ENCODE measurements at places on chromosomes 13 and 19.

DNA sequence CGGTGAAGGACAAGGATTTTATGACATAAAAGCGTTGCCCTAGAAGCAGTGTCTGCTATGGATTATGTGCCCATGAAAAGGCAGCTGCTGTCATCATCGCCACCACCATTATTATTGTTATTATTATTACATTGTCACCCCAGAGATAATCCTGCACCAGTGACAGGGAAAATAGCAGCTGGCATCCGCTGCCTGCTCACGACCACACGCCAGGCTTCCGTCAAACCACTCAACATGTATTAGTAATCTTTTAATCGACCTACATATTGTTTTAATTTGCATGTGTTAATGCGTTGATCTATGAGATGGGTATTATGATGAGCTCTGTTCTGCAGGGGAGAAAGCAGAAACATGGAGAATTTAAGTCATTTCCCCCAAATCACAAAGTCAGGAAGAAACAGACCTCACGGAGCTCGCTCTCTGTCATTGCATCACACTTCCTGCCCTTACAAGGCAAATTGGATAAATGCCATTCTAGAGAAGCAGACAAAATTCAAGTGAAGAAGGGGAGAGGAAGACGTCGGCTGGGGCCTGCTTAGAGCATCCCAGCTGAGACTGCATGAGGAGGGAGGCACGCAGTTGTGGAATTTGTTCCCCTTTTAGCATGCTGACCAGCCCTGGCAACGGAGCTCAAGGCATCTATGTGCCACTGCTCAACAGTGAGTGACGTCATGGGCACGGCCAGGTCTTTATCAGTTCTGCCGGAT, at the start of gene FFAR3:
FFAR3 (plus strand) TSS at position 594 of the 707 bp plus-strand sequence. CDS start 431 bp downstream, outside the sequence.
- DNase-seq, result no peak

DNA sequence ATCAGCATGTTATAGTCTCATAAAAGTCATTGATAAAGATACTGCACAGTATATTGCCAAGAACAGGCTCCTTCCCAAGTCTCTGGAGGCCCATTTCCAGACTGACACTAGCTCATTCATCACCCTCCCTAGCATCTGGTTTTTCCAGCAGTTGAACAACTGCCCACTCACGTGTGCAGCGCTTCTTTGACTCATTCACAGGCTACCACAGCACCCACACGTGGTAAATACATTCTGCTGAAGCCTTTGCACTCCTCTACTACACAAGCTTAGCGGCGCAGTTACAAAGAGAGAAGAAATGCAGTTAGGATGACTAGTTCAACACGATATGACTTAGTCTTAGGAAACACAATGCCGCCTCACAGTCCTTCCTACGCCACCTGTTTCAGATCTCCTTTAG, 87.7 kb downstream of the DOCK9 start:
- no peak for DNase-seq

DNA sequence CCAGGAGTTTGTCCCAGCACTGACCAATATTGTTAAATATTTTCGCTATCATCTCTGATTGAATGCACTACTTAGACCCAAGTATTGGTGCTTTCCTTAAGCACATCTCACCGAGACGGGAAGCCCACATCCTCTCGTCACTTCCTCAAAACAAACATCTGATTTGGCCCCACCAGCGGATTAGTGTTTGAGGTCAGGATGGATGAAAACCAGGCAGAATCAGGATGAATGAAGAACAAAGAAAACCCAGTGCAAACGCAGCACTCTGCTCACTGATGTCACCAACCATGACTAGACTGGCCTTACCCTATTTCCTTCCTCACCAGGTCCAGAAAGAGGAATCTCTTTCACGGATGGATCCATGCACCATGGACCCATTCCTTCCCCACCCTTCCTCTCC, 6.0 kb downstream of the PLAUR start:
- no peak for DNase-seq

GRCh38 chr13:48626077-48626449, 27.7 kb upstream of the CYSLTR2 start:
- DNase-seq, result no peak

- no peak for DNase-seq
Measured at GRCh38 chr13:49627831-49628652, at the start of gene ARL11. ARL11 (plus strand) TSS chr13:49628507; CDS start chr13:49630448, 1,941 bp downstream.

DNA sequence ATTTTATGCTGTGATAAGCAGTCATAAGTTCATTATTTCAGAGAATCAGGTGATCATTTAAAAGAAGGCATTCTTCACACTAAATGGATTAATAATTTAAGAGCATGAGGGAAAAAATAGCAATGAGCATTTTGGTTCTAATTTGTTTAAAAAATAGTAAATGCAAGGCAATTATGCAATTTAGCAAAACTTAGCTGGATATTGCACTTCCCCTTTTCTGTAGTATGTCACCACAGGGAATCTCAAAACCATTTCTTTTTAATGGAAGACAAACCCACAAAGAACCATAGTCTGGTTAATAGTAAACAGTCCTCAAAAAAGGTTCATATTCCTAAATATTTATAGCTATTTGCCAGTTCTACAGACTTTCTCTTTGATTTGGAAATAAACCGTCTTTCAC, 30.2 kb downstream of the COG6 start:
- no peak for DNase-seq

DNA sequence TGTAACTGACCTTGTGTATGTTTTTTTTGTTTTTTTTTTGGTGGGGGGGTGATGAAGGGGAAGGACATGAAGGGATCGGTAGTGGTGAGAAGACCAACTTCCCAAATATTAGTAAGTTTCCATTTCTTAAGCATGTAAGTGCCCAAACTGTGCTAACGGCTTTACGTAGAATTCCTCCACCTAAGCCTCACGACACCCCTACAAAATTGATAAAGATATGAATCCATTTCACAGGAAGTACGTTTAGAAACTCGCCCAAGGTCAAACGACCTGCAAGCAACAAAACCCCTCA, 649 bp downstream of the UQCRFS1 start:
- DNase-seq, result no peak

DNA sequence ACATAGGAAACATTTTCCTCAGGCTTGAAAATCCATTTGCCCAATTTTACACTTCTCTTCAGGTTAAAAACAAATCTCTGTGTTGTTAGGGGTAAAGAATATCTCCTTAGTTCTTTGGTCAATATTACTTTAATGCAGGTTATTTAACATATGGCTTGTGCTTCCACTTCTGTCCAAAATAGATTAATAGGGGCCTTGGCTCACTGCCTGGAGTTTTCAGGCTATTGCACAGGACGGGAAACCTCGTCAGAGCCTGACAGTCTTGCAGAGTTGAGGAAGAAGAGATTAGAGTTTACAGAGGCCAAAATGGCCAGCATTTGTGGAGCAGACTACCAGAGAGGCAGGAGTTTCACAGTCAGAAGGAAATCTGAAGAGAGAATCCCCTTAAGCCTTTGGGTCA, 863.9 kb upstream of the GPC6 start:
- DNase-seq, result no peak

- DNase-seq, result no peak
Measured at GRCh38 chr13:58500938-58501337, 869.4 kb downstream of the PCDH17 start.

DNA sequence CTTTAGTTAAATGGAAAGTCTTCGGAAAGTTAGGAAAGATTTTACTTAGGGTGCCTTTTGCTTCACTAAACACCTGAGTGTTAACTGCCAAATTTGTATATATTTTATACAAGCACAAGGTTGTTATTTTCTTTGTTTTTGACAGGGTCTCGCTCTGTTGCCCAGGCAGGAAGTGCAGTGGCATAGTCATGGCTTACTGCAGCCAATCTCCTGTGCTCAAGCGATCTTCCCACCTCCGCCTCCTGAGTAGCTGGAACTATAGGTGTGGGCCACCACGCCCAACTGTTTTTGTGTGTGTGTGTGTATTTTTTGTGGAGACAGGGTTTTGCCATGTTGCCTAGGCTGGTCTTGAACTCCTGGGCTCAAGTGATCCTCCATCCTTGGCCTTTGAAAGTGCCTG, 16.2 kb downstream of the KCTD4 start:
- DNase-seq, result no peak

GRCh38 chr19:32550666-32551065, 30.3 kb upstream of the PDCD5 start:
- no peak for DNase-seq

DNA sequence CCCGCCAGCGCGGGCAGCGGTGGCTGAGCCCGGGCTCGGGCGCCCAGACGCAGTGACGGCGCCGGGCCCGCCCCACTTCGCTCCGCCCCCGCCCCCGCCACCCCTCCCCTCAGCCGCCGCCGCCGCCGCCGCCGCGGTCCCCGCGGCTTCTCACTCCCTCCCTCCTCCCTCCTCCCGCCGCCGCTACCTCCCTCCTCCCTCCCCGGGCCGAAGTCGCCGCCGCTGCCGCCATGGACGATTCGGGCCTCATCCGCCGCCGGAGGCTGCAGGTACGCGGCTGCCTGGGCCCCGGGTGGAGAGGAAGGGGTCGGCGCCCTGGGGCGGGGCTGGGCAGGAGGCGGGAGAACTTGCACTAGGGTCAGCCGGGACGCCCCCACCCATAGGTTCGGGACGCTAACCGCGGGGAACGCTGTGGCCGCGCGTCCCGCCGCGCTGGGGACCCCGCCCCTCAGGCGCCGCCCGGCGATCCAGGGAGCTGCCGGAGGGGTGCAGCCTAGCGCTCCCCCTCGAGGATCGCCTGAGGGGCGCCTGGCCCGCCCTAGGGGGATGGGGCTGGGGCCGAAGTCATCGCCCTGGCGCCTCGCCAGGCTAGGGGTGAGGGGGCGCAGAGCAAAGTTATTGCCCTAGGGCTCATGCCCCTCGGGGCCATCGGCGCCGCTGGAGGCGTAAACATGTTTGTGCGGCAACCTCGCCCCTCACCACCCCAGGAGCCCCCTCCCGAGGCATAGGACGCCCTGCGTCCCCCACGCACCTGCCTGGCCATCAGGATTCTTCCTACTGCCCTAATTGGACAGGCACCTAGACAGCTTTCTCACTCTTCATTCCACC, 427 bp downstream of the RTBDN start:
- no peak for DNase-seq

GRCh38 chr13:99217461-99218110, 16.9 kb downstream of the UBAC2 start:
- no peak for DNase-seq

DNA sequence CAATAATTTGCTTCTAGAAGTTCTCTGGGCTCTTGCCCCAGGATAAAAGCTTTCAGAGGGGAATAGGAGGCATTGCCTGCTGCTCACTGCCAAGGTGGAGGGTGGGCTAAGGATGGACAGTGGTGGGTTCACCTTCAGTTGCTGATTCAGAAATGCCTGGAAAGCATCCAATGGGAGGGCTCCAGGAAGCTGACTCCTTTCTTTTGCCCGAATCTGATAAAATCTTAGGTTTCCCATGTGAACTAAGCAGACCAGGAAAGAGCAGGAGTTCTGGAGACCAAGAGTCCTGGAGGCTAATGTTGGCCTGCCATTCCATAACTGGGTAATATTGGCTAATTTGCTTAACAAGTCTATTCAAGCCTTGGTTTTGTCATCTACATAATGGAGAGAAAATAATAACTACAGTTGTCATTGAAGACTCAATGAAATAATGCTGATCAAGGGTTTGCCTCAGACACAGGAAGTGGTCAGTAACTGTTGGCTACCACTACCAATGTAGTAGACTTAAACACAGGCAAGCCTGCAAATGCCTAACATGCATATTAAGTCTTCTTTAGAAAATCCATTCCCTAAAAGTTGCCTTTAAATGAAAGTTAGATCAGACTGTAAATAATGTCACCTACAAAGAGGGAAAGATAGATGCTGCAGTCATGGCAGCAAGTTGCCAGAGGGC, 528.4 kb upstream of the NBEA start:
- no peak for DNase-seq

DNA sequence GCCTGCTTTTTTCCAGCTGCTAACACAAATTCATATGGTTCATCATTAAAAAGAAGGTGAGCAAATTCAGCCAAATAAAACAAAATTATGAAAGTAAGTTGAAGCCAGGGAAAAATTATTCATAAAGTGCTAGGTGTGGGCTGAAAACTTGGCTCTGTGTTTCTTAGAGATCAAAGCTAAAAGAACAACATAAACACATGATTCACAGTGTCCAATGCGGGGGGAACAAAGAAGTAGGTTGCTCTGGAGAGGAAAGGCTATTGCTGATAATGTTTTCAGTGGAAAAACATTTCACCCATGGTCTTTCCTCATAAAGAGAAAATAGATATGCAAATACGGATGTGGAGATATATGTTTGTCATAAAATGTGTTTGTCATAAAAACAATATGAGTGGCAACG, 1691.5 kb upstream of the SLC10A2 start:
- DNase-seq, result no peak

DNA sequence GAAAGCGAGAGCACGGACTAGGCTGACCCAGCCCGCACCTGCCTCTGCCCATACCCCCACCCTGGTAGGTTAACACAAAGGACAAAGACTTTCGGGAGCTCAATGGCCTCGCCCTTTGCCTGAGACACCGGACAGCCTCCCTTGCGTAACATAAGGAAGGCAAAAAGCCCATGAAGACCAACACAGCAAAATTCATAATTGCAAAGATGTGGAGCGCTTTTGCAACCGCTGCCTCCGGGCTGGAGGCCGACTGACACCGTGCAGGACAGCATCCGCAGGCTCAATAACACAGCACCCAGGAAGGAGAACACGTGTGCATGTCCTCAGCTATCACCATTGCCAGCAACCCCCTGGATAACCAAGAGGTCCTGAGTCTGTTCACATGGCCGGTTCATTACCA, 15.4 kb downstream of the LILRA1 start:
- DNase-seq, result no peak

- no peak for DNase-seq
Measured at GRCh38 chr19:29531458-29532025, 5.7 kb downstream of the VSTM2B start.

DNA sequence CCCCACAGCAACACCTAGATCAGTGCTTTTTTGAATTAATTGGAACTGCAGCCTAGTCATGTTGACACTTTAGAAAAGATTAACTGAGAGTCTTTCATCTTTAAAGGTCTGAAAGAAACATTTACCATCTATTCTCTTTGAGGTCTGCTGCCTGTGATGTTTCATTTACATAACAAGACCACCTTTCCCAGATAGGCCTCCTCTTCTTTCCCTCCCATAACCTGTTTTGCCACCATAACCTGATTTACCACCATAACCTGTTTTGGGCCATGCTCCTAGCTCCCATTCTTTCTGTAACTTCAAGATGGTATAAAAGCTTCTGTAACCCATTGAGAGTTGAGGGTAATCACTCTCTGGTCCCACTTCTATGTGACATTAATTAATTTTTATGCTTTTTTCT, 320.8 kb downstream of the PCDH20 start:
- DNase-seq, result no peak

DNA sequence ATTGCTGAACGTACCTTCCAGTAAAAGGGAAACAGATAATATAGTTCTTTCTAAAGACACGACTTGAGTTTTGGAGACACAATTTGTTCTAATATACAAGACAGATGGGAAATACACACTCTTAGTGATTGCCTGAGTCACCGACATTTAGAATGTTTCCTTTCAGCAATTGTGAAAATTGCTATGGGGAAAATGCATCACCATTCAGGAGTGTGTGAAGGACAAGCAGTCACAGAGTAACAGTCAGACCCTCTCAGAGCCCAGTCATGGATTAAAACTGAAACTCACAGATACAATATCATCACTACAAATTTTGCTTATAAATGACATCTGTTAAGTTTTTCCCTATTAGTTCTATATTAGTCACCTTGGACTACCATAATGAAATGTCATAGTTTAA, 286.1 kb downstream of the SPRY2 start:
- DNase-seq, result no peak

GRCh38 chr13:40428354-40428753, 238.1 kb downstream of the FOXO1 start:
- DNase-seq, result no peak

- DNase-seq, result no peak
Measured at GRCh38 chr13:65826657-65827056, 1403.5 kb downstream of the PCDH9 start.

GRCh38 chr19:41753159-41753558, 2.2 kb upstream of the CEACAM6 start:
- no peak for DNase-seq

GRCh38 chr13:72163678-72164077, 296.7 kb upstream of the DACH1 start:
- no peak for DNase-seq

All from omental fat pad (tissue), 4 donors.